ENCODE measurements at places on chromosomes 1 and 21. TPM values are rescaled to one million over a fixed set of nuclear protein-coding genes. Genes with fewer than 3 reads are reported as not detected.

The DNAI4 gene
- 6.6 TPM for total RNA-seq

The SPATA46 gene
- total RNA-seq = not detected

The SH2D1B gene
- 0.12 TPM for total RNA-seq

The IL20 gene
- not detected for total RNA-seq

The CD101 gene
- 0.39 TPM for total RNA-seq

The RPS6KA1 gene
- total RNA-seq = 51.8 TPM

The OPTC gene
- total RNA-seq = not detected

Measured in RPMI7951 (cell line).